KG1 (cell line): ENCODE measurements at places on chromosomes 3 and 15.

- no peak for DNase-seq
Measured at GRCh38 chr3:185207481-185207880, 46.4 kb downstream of the EHHADH start.

DNA sequence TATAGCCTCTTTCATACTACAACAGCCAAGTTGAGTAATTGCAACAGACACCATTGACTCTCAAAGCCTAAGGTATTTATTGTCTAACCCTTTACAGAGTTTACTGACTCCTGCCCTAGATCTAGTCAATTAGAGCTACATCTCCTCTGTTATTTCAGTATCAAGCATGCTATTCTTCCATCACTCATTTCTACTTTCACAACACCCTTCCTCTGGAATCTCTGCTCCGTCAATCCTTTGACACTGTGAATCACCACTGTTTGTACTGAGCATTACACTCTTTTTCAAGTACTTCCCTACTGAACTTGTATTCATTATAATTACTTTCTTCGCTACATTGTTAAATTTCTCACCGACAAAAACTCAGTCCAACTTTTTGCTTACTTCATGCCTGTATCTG, 121.8 kb downstream of the ZNF609 start:
- DNase-seq, result no peak

GRCh38 chr3:179373938-179374337, 26.4 kb downstream of the MFN1 start:
- no peak for DNase-seq

GRCh38 chr3:58116985-58117384, 93.8 kb downstream of the DNASE1L3 start:
- DNase-seq, result no peak

DNA sequence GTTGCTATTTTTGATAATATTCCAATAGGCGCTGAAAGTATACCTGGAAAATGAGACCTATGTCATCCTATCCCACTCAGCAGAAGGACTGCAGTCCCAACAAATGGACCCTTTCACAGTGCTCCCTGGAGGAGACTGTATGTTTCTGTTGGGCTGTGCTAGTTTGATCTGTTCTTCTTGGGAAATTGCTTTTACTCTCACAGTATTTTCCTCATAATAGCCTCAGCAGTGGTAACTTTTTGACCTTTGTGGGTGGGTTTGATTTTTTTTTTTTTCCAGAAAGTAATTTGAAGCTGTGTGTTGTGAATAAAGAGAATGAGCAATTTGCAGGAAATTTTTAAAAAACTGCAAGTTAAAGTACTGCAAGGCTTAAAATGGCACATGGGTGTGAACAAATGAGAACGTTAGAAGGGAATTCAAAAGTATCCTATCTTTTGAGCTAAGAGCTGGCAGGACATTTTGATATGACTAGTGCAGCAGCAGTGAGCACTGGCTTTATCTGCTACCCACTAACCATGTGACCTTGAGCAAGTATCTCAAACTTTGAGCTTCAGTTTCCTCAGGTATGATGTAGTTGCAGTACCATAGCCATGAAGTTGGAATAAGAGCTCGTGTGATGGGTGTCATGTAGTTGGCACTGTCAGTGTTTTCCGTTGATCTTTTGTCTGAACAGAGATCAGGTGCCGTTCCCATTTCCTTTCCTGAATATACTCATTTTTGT, 118.4 kb downstream of the ATG7 start:
- DNase-seq, result no peak

GRCh38 chr3:177429771-177430170, 232.5 kb upstream of the TBL1XR1 start:
- no peak for DNase-seq

- no peak for DNase-seq
Measured at GRCh38 chr3:38110314-38111050, 26.4 kb downstream of the ACAA1 start.

DNA sequence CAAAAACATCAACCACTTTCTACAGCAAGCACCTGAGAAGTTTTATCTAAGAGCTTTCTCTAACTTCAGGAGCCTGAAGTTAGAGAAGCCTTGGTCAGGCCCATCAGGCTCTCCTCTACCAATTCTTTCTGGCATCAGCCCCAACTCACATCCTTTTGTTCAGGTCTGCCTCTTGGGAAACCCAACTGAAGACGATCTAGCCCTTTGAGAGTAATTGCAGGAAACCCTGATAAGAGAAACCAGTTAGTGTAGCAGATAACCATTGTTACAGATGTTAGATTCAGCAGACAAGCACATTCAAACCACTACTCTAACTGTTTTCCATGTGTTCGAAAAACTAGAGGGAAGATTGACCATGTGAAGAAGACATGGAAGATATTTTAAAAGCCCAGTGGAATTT, 27.0 kb upstream of the DYNC1LI1 start:
- no peak for DNase-seq

GRCh38 chr3:163561151-163561550, 1517.1 kb downstream of the SI start:
- DNase-seq, result no peak

DNA sequence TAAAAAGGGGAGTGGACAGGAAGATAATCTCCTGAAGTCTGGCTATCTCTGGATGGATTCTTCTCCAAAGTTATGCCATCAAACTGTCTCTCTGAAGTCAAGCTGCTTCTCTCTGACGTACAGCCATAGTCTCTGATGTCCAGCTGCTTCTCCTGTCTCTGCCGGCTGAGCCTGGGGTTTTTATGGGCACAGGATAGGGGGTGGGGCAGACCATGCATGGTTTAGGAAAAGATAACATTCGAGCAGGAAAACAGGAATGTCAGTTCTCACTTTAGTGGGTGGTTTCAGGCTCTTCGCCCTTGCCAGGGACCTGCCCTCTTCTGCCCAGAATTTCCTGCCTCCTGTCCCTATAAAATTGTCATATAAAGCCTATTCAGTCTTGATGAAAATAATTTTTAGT, 110.9 kb upstream of the ROBO1 start:
- DNase-seq, result no peak

- DNase-seq, result no peak
Measured at GRCh38 chr3:189688262-189688661, 57.1 kb downstream of the TP63 start.

DNA sequence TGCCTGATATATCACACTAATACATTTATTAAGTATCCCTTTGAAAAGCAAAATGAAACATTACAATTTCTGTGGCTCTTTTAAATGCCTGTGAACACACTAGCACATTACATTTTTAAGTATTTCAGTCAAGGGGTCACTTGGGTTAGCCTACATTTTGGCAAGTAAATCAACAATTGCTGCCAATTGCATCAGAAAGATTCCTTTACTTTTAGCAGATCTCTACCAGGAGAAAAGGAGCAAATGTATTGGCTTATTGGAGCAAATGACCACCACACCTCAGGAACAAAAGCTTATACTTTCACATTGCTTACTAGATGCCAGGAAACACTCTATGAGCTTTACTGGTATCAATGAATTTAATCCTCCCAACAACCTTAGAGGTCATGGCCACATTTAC, 947.1 kb downstream of the FHIT start:
- no peak for DNase-seq

GRCh38 chr3:101825904-101826445, 23.3 kb upstream of the NFKBIZ start:
- no peak for DNase-seq
